ENCODE measurements at places on chromosomes 7 and 10.

GRCh38 chr10:114658175-114658574 lies at the start of gene ABLIM1:
Gene ABLIM1 (minus strand): TSS chr10:114658275. CDS start chr10:114658200, 75 bp downstream.
- DNase-seq, result no peak

DNA sequence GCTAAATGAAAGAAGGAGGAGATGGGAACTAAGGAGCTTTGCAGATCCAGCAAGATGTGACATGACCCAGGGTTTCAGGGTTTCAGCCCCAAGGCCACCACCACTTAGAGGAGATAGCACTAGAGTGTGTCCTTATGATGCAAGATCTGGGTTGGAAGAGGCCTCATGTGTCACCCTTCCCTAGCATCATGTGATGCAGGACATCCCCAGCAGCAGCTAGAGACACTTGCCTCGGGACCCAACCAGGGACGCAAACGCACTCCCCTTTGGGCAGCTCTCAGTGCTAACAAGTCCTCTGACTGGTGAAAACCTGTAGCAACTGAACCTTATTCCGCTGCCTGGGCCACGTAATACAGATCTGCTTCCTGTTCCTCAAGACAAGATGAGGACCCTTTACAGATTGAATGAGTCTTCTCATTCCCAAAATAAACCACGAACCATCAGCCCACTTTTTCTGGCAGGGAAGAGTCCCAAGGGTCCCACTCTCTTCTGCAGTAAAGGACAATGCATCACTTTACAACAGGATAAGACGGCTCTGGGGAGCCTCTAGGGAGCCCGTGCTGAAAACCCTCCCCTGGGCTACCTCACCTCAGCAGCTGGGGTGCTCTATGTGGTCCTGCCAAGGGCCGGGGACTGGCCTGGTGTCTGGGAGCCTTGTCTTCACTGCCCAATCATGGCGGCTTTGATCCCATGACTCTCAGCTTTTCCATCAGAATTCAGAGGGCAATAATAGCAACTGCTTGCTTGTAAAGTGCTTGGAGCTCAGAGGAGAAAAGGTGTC lies 44.8 kb upstream of the GDF10 start:
- no peak for DNase-seq

DNA sequence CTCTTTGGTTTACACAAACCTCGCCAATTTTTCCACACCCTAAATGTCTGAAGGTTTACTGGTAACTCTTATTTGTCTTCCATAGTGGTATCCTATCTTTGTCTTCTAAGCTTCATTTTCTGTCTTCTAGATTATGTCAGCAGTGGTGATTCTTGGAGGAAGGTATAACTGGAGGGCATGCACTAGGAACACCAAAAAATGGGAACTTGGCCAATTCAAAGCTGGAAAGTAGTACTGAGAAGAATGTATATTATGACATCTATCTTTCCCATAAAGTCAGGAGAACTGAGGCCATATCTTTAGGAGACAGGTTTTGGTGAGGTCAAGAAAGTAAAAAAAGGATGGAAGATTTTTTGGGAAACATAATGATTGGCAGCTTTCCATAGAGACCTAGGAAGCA lies 113.3 kb downstream of the CPEB3 start:
- DNase-seq, result no peak

- DNase-seq, result no peak
These were observed 5.7 kb upstream of the CELF2 start for GRCh38 chr10:11011984-11012383.

DNA sequence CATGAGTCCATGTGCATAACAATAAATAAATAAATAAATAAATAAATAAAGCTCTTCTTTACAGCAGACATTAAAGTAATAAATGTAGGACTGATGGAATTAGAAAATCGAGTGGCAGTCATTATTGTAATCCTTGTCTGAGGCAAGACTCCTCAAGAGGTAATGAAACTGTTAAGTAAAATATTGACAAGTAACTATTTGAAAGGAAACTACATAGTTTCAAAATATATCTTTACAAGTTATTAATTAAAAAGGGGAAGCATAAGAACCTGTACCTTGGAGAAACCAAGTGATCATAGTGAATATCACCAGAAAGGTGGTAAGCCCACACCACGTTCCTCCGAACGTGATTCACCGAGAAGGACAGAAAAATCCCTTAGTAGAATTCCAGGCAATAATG lies 285.6 kb upstream of the SORCS1 start:
- no peak for DNase-seq

DNA sequence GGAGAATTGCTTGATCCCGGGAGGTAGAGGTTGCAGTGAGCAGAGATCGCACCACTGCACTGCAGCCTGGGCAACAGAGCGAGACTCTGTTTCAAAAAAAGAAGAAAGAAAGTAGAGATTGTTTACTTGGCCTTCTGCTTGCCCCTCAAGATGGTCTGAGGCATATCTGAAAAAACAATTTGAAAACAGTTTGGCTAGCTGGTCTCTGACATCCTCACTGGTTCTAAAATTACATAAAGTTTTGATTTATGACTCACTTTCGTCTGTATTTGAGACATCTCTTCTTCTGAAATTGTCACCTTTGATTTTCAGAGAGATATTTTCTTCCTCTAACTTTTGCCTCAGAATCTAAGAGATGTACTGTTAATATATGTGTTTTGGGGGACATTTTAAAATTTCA lies 49.6 kb upstream of the HELLS start:
- DNase-seq, result no peak

GRCh38 chr7:38367301-38367890 lies 94.0 kb upstream of the TARP start:
- no peak for DNase-seq

DNA sequence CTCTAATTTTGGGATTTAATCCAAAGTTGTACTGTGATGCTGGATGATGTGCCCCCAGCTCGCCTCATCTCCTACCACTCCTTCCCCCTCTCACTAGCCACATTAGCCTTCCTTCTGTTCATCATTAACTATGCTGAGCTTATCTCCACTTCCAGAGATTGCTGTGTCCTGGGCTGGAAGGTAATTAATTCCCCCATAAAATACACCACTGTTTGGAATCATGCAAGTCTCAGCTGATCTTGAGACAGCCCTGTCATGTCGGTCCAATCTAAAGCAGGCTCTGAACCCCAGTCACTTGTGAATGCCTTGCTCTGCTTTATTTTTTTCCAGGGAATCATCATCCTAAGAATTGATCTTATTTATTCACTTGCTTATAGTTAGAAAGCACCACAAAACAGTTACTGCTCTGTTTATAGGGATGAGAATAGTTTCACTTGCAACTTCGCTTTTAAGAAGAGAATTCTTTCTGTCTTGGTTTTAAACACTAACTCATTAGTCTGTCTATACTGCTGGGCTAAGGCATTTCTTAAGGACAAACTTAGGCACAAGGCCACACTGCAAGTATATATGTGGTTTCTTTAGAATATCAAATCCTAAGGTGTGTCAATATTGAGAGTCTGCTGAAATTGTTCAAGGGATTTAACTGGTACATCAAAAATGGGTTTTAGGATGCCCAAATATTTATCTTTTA lies 341.1 kb upstream of the SEMA3A start:
- no peak for DNase-seq

- DNase-seq, result no peak
These were observed 17.4 kb downstream of the HBP1 start for GRCh38 chr7:107186240-107186639.

GRCh38 chr10:128971374-128972035 lies 495.5 kb upstream of the MGMT start:
- no peak for DNase-seq

DNA sequence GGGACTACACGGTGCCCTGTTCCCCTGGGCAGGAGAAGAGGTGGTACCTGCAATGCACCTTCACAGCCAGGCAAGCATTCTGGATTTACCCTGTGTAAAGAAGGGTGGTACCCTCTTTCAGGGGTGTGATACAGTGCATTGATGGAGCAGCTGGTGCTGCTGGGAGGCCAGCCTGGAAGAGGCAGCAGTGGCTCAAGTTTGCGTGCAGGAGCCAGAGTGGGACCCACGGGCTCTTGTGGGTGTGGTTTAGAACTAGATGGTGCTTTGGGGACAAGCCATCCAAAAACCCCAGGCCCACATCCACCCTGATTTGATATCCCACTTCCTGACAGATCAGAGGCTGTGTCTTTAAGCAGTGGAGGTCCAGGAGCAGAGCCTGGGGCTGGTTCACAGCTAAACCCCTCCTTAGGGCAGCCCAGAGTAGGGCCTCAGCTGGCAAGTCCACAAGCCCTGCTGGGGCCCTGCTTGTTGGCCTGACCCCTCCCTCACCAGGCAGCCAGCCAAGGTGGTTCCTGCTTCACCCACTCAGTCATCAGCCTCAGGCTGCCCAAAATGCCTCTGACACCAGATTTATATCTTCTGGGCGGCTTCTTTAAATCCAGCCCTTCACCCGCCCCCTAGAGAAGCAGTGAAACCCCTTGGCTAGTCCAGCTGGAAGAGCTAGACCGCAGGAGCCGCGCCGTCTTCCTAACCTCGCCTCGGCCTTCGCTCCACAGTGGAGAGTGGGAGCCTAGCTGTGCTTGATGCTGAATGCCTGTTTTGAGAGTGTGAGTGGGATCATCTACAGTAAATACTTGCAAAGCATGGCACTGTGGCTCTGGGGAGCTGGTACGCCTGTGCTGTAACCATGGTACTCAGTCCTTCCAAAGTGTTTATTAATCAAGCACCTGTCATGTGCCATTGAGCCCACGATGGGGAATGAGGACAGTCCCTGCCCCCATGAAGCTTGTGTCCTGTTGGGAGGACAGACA lies 1.4 kb upstream of the ASIC3 start:
- peak; percentile 54 for DNase-seq

DNA sequence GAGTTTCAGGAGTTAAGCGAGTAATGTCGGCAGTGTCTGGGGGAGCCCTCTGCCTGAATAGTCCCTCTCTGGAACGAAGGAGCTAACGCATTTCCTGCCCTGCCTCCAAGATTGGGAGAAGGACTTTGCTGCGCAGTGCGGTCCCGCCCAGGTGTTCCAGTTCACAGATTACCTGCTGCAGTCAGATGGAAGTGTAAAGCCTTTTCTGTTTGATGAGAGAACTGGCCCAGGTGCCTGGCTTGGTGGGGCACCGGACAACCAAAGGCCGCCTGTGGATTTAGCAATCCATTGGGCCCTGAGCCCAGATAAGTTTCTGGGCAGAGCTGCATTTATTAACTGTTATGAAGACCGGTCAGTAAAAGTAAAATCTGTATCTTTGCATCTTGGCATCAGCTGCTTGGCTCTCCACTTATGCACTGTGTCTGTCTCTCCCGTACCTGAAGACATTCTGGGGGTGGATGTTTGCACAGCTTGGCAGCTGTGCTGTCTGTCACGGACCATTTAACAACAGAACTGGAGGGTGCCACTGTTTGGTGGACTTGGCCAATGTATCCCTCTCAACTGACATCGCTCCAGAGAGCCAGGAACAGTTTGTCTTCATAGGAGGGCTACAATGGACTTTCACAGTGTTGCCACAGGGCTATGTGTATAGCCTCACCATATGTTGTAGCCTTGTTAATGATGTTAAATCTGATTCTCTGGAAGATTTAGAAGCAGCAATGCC lies 654.7 kb upstream of the ZWINT start:
- DNase-seq, result no peak

DNA sequence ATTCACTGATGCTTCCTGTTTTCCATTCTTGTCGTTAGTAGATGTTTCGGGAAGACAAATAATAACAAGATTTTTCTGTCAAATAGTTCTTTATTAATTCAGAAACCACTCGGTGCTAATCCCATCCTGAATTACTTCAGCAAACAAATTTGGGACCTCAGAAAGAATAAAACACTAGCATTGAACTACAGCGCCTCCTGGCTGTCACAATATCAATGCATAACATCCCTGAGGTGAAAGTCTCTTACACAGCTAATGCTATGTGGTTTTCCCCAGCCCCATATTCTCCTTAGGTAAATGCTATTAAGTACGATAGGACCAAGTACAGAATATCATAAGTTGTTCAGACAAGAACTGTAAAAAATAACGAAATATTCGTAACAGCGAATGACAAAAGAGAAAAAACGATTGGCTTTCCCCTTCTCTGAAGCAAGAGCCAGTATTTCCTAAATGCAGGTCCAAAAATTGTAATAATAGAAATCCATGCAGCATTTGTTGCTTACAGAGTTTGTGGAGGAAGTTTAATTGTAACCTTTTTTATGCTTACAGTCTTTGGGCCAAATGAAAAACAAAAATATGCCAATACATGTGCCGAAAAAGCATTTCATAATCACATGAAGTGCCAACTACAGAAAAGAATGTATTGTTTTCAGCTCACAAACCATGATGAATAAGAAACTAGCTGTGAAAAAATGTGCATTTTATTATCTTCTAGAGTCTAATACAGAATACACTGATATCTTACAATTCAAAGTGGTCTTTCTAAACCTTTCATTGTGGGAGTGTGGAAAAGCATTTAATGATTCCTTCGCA lies 47.3 kb downstream of the MYPN start:
- DNase-seq, result peak; percentile 58

GRCh38 chr10:99850021-99850766 lies 67.8 kb downstream of the ABCC2 start:
- no peak for DNase-seq

DNA sequence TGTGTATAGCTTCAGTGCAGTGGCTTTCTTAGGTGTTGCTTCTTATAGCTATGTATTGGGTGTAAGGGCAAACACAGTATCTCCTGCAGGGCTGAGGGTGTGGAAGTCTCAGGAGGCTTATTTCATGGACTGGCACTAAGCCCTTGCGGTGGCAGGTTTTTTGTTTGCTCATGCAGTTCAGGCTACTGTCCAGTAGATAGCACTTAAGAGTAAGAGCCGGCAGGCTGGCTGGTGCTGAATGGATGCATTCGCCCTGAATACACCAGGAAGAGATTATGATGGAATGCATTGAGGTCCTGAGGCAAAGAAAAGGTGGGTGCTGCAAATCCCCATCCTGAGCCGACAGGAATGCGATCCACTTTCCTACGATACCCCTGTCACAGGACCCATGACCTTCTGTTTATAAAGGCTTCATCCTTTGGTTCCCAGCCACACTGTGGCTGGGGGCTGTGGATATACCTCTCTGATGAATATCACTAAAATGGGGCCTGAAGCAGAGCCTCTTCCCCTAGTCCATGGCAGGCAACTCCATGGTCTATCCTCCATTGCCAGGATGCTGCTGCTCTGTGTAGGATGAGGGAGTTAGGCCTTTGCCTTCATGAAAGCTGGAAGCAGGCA lies 44.9 kb downstream of the ANXA8 start:
- DNase-seq, result peak; percentile 26

DNA sequence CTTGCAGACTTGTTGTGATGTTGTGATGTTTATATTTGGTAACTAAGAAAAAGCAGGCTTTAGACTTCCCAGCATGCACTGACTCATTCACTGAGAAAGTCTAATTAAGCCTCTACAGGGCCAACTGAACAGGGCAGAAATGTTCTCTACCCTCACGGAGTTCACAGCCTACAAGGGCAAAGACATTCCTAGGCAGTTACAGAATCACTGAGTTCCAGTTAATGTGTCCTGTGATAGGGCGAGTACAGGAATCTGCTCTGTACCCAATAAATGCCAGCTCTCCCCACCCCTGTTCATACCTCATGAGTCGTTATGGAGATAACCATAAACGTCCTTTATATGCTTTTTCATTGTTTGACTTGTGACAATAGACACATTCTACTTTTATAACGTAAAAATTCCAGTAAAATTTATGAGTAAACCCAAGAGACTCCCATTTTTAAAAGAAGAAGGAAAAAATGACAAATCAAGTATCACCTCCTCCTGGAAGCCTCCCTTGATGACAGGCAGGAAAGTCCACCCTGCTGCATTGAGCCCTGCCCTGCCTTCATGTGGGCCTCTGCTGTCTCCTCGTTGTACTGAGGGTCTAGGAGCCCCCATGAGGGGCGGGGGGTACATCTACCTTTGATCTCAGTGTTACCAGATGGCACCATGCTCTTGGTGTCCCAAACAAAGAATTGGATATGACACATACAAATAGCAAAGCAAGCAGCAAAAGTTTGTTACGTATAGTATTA lies 14.3 kb downstream of the MUC12 start:
- DNase-seq, result no peak
